GM10248 (cell line): ENCODE measurements at places on chromosomes 6 and 20.

GRCh38 chr20:22389836-22390542 is 194.4 kb downstream of the FOXA2 start:
- DNase-seq, result no peak

- peak; percentile 92 for DNase-seq
Observed at GRCh38 chr6:37005061-37005810, at the start of gene FGD2. TSS of gene FGD2 (plus strand) at chr6:37005655. CDS start at chr6:37005818, 163 bp downstream.

DNA sequence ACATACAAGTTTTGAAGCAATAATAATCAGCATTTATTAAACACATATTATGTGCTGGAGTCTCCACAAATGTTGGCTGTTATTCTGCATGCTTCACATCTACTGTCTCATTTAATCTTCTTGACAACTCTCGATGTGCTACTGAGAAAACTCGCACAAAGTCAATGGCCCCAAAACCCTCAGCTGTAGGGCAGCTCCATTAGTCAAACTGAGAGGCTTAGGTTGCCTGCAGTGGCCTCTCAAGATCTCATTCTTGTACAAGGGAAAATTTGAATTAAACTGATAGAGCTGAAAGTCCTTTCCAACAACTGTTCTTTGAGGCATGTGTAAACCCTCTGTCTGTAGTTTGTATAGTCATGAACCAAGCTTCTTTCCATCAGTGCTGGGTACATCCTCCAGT is 49.8 kb downstream of the MBOAT1 start:
- DNase-seq, result no peak

DNA sequence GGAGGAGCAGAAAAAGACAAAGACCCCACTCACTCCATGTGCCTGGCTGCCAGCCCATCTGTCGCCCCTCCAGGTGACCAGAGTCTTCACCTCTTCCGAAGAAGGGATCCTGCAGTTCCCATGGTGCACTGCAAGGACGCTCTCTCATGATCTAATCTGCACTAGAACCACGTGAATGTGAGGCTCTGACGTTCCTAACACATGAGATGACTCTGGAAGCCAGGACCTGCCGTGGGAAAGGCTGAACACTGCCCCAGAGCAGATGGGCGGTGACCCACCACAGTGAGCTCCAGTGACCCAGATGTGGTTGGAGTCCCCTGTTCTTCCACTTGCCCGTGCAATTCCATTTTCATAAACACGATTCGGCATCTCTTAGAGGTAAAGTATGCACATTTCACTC is 39.6 kb upstream of the PDE10A start:
- DNase-seq, result no peak

DNA sequence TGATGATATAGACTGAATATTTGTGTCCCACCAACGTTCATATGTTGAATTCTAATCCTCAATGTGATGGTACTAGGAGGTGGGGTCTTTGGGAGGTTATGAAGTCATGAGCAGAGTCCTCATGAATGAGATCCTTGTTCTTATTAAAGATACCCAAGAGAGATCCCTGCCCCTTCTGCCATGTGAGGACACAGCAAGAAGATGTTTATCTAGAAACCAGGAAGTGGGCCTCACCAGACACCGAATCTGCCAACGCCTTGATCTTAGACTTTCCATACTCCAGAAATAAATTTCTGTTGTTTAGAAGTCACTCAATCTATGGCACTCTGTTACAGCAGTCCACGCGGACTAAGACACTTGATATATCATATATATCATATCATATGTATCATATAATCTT is 67.7 kb upstream of the GCM1 start:
- no peak for DNase-seq

DNA sequence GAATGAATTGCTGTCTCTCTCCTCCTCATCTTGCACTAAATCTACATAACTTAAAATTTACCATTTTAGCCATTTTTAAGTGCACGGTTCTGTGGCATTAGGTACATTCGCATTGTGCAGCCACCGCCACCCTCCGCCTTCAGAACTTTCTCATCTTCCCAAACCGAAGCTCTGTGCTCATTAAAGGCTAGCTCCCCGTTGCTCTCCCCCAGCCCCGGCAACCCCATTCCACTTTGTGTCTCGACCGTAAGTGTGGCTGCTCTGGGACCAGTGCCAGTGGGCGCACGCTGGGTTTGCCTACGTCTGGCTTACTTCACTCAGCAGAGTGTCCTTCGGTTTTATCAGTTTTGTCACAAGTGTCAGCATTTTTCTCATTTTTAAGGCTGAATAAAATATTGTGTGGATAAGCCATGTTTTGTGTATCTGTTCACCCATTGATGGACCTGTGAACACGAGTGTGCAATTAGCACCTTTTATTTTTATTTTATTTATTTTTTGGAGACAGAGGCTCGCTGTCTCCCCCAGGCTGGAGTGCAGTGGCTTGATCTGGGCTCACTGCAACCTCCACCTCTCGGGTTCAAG is 16.8 kb downstream of the SLC17A9 start:
- DNase-seq, result no peak

GRCh38 chr6:153662982-153663381 is 376.1 kb upstream of the OPRM1 start:
- DNase-seq, result no peak

- DNase-seq, result no peak
Observed at GRCh38 chr20:58927490-58928061, 53.5 kb upstream of the NELFCD start.

DNA sequence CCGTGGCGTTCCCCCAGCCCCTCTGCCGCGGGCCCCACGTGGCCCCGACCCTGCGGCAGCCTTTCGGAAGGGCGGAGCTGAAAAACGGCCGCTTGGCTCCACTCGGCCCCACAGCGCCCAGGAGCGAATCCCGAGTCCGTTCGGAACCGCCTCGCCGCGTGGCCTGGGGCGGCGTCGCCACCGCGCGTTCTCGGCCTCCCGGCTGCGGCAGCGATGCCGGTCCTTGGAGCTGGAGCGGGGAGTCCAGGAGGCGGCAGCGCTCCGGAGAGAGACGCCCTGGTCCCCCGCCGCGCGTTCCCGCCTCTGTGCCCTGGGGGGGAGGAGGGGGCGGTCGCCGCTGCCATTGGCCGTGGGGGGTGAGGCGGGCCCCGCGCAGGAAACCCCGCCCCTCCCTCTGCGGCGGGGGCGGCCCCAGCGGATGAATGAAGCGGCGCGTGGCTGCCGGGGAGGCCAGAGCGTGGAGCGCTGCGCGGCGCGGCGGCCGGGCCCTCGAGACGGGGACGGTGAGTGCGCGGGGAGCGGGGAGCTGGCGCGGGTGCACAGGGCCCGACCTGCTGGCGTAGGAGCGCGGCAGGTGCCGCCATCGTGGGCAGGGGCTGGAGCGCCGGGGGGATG is at the start of gene SLCO4A1:
TSS of gene SLCO4A1 (plus strand) at position 453 of the 615 bp plus-strand sequence. CDS start 13,952 bp downstream, outside the sequence.
- peak; percentile 94 for DNase-seq
